Activated naive CD8-positive, alpha-beta T cell treated with anti-CD3 and anti-CD28 coated beads for 36 hours (primary cell): ENCODE measurements at places on chromosomes 6 and 20. TPM values are rescaled to one million over a fixed set of nuclear protein-coding genes. Genes with fewer than 3 reads are reported as not detected.

CNR1 gene
- total RNA-seq = not detected

GRCh38 chr6:41088451-41088850 is 15.7 kb downstream of the NFYA start:
- DNase-seq = no peak

DNA sequence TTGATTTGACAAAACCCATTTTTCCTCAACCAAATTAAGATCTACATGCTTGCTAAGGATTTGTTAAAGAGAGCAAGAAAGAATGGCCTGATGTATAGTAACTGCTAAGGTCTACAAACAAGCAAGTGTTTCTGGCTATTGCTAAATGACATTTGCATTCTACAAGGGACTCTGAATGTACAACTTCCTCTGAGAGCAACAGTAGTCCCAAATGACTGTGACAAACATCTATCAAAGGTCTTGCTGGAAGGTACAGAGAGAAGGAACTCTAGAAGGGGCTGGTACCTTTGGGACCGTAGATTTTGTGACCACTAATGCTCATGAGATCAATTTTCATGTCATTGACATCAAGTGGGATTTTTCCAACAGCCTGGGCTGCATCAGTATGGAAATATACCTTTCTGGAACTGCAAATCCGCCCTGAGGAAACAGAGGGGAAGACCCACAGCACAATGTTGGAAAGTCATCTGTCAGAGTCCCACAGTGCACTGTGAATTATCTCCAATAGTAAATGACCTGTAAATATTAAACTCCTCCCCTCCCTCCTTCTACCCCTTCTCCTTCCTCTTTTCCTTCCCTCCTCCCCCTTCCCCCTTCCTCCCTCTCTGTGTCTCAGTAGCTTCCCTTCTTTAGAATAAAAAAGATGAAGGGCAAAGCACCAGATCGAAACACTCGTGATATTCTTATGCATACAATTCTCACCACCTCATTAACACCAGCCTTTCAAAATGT is 15.9 kb upstream of the CPNE1 start:
- DNase-seq = no peak

PACRG gene
- not detected for total RNA-seq

- no peak for DNase-seq
Observed at GRCh38 chr6:84763003-84763885, 1.2 kb downstream of the TBX18 start.

FAM50B gene
- total RNA-seq = 8.7 TPM

TBC1D32 gene
- total RNA-seq = 7.0 TPM
